Germinal center (tissue), 1 donor: ENCODE measurements at places on chromosomes 16 and 17.

DNA sequence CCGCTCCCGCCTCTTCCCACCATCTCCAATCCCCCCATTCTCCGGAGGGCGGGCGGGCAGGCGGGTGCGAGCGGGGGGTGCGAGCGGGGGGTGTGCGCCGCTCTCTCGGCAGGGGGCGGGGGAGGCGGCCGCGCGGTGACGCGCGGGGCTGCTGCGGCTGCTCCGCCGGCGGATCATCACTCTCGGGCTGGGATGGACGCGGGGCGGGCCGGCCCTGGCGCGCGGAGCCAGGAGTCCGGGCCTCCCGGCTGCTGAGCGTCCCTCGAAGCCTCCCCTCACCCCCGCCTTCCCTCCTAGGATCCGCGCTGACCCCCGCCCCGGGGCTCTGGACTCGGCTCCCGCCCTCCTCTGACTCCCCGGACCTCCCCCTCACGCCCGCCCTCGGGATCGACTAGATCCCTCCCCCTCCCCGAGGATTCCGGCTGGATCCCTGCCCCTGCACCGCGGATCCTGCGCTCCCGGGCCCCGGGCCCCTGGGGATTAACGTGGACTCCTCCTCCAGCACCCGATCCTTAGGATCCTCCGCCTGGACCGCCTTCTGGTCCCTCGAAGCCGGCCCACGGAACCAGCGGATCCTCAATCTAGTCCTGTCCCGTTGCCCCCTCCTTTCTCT is 946 bp upstream of the TMEM256 start:
- DNase-seq, result no peak

- DNase-seq, result no peak
Observed at GRCh38 chr17:8289103-8289397, 580 bp downstream of the RANGRF start.

DNA sequence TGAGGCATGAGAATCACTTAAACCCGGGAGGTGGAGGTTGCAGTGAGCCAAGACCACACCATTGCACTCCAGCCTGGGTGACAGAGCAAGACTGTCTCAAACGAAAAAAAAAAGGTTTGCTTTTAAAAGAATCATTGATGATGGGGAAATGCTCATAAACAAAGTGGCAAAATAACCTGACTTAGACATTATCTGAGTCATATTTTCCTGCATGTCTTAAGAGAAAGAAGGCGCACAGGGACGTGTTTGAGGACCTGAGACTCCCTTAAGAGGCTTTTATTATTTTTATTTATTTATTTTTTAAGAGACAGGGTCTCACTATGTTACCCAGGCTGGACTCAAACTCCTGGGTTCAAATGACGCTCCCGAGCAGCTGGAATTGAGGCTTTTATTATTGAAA is 5.7 kb upstream of the PRPSAP1 start:
- DNase-seq, result no peak

DNA sequence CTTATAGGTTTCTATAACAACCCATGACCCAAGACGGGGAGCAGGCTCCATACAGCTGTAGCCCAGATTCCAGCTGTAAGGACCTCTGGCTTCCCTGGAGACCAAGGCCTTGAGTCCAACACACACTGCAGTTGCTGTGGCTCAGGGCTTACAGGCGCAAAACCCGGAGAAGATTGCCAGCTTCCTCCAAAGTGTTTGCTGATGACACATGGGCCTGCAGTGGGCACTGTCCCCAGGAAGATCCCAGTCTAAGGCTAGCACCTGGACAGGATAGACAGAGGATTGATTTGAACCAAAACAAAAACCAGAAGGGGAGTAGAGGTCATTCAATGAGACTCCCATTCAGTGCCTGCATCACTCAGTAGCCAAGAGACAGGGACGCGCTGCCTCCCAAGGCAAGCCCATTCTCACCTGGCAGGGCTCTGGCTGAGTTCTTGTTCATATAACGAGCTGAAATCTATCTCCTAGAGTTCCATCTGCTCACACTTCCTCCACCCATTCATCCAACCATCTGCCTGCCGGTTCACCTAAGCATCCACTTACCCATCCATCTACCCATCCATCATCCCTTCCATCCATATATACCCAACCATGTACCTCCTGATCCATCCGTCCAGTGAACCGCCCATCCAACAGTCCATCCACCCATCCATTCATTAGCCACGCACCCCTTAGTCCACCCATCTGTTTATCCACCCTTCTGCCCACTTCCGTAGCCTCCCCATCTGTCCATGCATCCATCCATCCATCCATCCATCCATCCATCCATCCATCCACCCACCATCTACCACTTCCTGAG is 10.2 kb downstream of the RAB11FIP4 start:
- no peak for DNase-seq

GRCh38 chr17:19003543-19004420 is 782 bp downstream of the FAM83G start:
- DNase-seq, result peak; percentile 48

- DNase-seq, result no peak
Observed at GRCh38 chr17:77594416-77595209, 363.9 kb upstream of the TNRC6C start.

- no peak for DNase-seq
Observed at GRCh38 chr17:67055041-67055443, 10.7 kb downstream of the CACNG1 start.

- DNase-seq, result no peak
Observed at GRCh38 chr17:2734939-2735338, 14.5 kb downstream of the CCDC92B start.

DNA sequence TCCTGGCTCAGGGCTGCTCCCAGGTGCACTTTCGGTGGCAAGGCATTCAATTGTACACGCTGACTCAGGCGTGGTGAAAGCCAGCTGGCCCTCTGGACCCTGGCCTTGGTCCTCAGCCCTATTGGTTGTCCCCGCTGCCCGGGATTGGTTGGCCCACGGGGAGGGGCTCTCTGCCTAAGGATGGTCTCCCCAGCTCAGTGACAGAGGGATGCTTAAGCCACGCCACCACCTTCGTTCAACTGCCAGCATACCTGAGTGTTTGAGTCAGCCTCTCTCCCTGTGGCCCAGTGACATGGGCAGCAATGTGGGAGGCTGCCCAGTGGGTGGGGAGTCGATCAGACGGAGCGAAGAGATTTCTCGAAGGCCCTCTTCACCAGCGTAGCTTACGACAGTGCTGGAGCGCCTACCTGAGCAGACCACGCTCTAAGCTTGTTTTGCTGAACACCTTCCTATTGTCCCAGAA is 30.3 kb downstream of the IRF8 start:
- no peak for DNase-seq

- no peak for DNase-seq
Observed at GRCh38 chr16:81542609-81543570, 98.3 kb downstream of the CMIP start.
